ENCODE measurements at places on chromosomes 11 and 22.
A peak's percentile ranks its signal among the peaks of the same experiment; 100 is the strongest.

GRCh38 chr11:12156301-12157140 lies 46.1 kb downstream of the MICAL2 start:
- DNase-seq = no peak
- no peaks in the 10 kb centered on the region for H3K27me3 ChIP-seq
- peaks cover 42% of the 10 kb centered on the region for H3K36me3 ChIP-seq
- H3K4me3 ChIP-seq = no peak overlapping the region
- H3K4me1 ChIP-seq = peaks cover 67% of the 10 kb centered on the region
- H3K27ac ChIP-seq = peak overlapping the region; percentile 85

DNA sequence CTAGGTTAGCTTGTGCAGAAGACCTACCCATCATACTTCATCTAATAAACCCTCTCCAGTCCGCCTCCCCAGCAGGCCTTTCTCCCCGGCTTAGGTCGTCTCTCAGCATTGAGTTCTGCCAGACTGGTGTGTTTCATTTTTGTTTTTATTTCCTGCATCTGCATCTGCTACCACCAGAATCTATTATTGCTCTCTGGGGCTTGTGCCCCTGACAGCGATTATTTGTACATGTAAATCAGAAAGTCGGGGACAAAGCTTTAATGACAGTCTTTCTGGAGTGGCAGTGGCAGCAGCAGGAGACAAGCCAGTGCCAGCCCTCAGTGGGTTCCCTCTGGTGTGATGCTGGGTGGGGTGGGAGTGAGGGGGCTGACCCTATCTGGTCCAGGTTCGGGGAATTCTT lies 127.5 kb downstream of the PKNOX2 start:
- DNase-seq = no peak
- H3K4me3 ChIP-seq = no peak overlapping the region
- H3K27ac ChIP-seq = no peak overlapping the region
- H3K4me1 ChIP-seq = no peaks in the 10 kb centered on the region
- H3K36me3 ChIP-seq = no peaks in the 10 kb centered on the region

DNA sequence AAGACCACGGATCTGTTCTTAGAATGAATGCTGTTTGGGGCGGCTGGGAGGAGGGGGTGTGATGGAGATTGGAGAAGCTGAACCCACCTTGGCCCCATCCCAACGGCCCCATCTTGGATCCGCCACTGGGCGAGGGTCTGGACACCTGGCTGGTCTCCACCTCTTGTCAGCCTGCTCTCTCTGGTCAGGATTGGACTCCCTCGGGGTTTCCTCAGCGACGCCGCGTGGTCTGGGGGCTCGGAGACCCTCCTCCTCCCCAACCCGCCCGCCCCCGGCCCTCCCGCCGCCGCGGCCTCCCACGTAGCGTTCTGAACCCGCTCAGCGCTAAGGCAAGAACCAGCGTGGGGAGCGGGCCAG lies 4.3 kb upstream of the FLI1 start:
- H3K27me3 ChIP-seq = peaks cover 54% of the 10 kb centered on the region
- no peak for DNase-seq
- no peak overlapping the region for H3K4me3 ChIP-seq
- peaks cover 36% of the 10 kb centered on the region for H3K4me1 ChIP-seq
- peaks cover 7% of the 10 kb centered on the region for H3K36me3 ChIP-seq

DNA sequence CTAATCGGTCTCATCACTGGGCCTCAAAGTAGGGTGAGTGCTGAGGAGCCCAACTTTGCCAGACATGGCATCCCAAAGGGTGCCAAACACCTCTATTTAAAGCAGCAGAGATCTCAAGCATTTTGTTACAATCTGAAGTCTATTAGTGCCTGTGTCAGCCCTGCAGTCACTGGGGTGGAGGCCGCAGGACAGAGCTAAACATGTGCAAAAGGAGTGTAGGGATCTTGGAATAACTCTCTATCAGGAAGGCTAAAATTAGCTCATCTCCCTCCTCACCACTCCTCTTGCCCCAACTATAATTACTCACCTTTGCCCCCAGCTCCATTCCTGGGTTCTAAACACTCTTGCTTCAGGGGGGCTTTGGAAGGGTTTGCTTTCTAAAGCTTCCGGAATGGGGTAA lies 87.5 kb downstream of the TIMP3 start:
- H3K4me3 ChIP-seq = no peak overlapping the region
- peaks cover 2% of the 10 kb centered on the region for H3K27me3 ChIP-seq
- H3K36me3 ChIP-seq = no peaks in the 10 kb centered on the region
- no peaks in the 10 kb centered on the region for H3K4me1 ChIP-seq

GRCh38 chr11:9716275-9717039 lies 52.6 kb downstream of the SWAP70 start:
- no peak for DNase-seq
- H3K27ac ChIP-seq = peak overlapping the region; percentile 46
- no peak overlapping the region for H3K4me3 ChIP-seq
- H3K4me1 ChIP-seq = peaks cover 24% of the 10 kb centered on the region
- no peaks in the 10 kb centered on the region for H3K27me3 ChIP-seq
- H3K36me3 ChIP-seq = peaks cover 24% of the 10 kb centered on the region

- no peak for DNase-seq
- no peaks in the 10 kb centered on the region for H3K36me3 ChIP-seq
- H3K27ac ChIP-seq = no peak overlapping the region
- H3K4me3 ChIP-seq = no peak overlapping the region
- no peaks in the 10 kb centered on the region for H3K4me1 ChIP-seq
These were observed 83.2 kb downstream of the TRIM29 start for GRCh38 chr11:120054753-120055045.

DNA sequence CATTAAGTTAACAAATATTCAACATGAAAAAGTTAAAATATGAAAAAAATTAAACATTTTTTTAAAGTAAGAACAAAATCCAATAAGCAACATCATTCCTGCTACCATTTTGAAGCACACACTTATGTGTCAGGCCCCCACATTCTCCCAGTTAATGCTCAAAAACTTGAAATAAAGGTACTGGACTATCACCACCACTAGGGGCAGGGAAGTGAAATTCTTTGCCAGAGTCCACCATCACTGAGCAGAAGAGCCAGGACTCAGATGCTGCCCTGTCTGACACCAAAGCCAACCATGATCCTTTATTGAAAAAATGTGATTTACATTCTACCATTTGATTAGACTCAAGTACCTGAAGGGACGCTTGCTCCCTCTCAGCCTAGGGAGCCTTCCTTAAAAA lies 39.1 kb downstream of the PITPNB start:
- peaks cover 20% of the 10 kb centered on the region for H3K36me3 ChIP-seq
- H3K27ac ChIP-seq = no peak overlapping the region
- no peak overlapping the region for H3K4me3 ChIP-seq
- no peaks in the 10 kb centered on the region for H3K27me3 ChIP-seq

GRCh38 chr11:118705111-118705741 lies 25.8 kb upstream of the TREH start:
- no peak overlapping the region for H3K4me3 ChIP-seq
- peaks cover 3% of the 10 kb centered on the region for H3K36me3 ChIP-seq
- DNase-seq = peak; percentile 59
- peaks cover 20% of the 10 kb centered on the region for H3K4me1 ChIP-seq
- H3K27me3 ChIP-seq = peaks cover 11% of the 10 kb centered on the region

GRCh38 chr11:101996111-101996510 lies 51.1 kb upstream of the CFAP300 start:
- no peak overlapping the region for H3K4me3 ChIP-seq
- DNase-seq = no peak
- H3K27me3 ChIP-seq = no peaks in the 10 kb centered on the region
- no peaks in the 10 kb centered on the region for H3K36me3 ChIP-seq
- no peak overlapping the region for H3K27ac ChIP-seq

DNA sequence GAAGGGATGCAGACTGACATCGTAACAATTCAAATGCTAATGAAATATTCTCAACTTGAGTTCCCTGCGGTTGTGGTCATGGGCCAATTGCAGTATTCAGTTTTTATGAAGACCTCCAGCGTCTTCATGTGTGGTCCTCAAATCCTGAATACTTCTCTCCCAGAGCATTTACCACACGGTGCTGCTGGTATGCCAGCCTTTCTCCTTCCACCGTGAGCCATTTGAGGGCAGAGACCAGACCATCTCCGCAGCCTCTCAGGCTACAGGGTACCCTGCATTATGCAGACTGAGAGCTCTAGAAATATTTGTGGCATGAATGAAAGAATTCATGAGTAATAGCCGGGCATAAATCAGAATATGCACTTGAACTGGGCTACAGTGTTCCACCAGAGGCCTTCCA lies 289.7 kb downstream of the ST3GAL4 start:
- no peak for DNase-seq
- no peaks in the 10 kb centered on the region for H3K36me3 ChIP-seq
- H3K4me3 ChIP-seq = no peak overlapping the region
- no peaks in the 10 kb centered on the region for H3K4me1 ChIP-seq

- no peak overlapping the region for H3K4me3 ChIP-seq
- peaks cover 27% of the 10 kb centered on the region for H3K4me1 ChIP-seq
- peaks cover 27% of the 10 kb centered on the region for H3K36me3 ChIP-seq
- no peaks in the 10 kb centered on the region for H3K27me3 ChIP-seq
- H3K27ac ChIP-seq = peak overlapping the region; percentile 75
These were observed 469 bp downstream of the KCNK7 start for GRCh38 chr11:65595131-65595530.

DNA sequence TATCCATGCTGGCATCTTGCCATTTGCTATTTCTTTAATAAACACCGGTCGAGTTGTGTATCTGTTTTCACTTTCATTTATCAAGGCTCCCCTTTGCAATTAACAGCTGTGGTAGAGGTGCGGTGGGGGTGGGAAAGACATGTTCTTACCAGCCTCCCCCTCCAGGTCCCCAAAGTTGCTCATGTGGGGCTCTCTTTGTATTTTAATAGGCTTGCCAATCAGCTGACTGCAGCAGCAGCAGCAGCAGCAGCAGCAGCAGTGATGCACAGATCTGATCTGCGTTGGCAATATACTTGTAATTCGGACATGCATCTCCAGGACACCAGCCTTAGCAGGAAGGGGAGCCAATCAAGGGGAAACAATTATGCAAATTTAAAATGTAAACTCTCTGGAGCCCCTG lies 40.3 kb upstream of the E2F8 start:
- no peak overlapping the region for H3K27ac ChIP-seq
- no peak for DNase-seq
- H3K4me1 ChIP-seq = peaks cover 9% of the 10 kb centered on the region
- H3K36me3 ChIP-seq = no peaks in the 10 kb centered on the region
- H3K27me3 ChIP-seq = peaks cover 5% of the 10 kb centered on the region

- H3K27ac ChIP-seq = no peak overlapping the region
- no peaks in the 10 kb centered on the region for H3K36me3 ChIP-seq
- no peak for DNase-seq
- no peaks in the 10 kb centered on the region for H3K27me3 ChIP-seq
These were observed 13.1 kb upstream of the SLC16A8 start for GRCh38 chr22:38097058-38097457.

DNA sequence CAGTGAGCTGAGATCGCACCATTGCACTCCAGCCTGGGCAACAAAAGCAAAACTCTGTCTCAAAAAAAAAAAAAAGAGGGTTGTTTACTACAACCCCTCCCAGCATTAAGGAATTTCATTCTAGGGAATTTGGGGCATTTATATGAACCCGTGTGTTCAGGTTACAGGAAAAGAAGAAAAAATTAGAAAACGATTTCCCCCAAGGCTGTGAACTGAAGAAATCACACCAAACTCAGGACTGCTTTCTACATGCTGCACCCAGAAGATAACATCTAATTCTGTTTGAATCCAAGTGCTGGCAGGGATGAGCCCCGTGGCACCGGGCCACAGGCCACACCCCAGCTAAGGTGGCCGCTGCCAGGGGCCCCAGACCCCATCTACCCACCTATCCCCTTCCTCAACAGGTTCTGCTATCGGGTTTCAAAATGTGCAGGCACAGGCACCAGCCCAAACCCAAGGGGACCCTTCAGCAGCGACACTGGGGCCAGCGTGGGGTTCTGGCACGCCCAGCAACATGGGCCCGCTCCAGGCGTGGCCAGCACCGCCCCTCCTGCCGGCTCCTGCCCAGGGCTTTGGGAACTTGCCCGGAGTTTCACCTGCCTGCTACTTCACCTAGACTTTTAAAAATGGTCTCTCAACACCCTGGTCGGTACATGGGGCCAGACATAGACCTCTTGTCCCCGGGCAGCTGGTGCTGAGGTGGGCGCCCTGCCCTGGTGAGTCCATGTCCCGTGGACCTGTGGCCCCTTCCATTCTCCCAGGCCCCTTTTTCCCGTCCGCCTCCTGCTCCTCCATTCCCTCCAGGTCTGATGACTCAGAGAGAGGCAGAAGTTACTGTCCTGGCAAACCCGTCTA lies 11.8 kb downstream of the CELSR1 start:
- no peaks in the 10 kb centered on the region for H3K36me3 ChIP-seq
- no peak for DNase-seq
- H3K4me3 ChIP-seq = no peak overlapping the region
- peaks cover 4% of the 10 kb centered on the region for H3K4me1 ChIP-seq
- H3K27ac ChIP-seq = no peak overlapping the region

- no peak overlapping the region for H3K27ac ChIP-seq
- no peaks in the 10 kb centered on the region for H3K27me3 ChIP-seq
- no peaks in the 10 kb centered on the region for H3K4me1 ChIP-seq
- no peaks in the 10 kb centered on the region for H3K36me3 ChIP-seq
- no peak for DNase-seq
- H3K4me3 ChIP-seq = no peak overlapping the region
These were observed 438.1 kb downstream of the SOX6 start for GRCh38 chr11:15918212-15918611.

DNA sequence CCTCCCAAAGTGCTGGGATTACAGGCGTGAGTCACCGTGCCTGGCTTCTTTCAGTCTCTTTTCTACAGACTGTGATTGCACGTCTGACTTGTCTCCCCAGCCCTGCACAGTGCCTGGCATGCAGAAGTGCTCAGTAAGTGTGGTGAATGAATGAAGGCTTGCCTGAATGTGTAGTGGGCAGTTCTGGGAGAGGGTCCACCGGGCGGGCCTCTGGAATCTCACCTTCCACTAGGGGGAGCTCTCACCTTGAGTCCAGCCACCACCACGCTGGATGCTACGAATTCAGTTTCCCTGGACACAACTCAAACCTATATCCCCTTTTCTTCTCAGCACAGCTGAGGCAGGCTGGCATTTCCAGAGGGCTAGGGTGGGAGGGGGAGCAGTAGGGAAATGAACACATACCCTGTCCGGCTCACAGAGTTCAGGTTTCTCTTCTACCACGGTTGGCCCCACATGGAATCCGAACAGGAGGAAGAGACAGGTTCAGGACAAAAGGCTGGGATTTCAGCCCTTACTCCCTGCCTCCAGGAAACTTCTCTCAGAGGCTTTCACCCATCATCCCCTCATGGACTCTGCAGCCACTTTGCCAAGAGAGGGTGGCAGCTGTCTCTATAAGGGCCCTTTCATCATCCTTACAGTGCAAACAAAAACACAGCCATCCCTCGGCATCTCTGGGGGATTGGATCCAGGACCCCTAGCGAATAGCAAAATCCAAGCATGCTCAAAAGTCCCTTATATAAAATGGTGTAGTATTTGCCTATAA lies 86.8 kb downstream of the NECTIN1 start:
- no peak for DNase-seq
- H3K36me3 ChIP-seq = no peaks in the 10 kb centered on the region
- no peaks in the 10 kb centered on the region for H3K4me1 ChIP-seq
- peaks cover 1% of the 10 kb centered on the region for H3K27me3 ChIP-seq
- no peak overlapping the region for H3K4me3 ChIP-seq

GRCh38 chr22:25661073-25661472 lies 80.9 kb upstream of the MYO18B start:
- peaks cover 12% of the 10 kb centered on the region for H3K36me3 ChIP-seq
- peaks cover 8% of the 10 kb centered on the region for H3K4me1 ChIP-seq
- no peak for DNase-seq
- no peak overlapping the region for H3K27ac ChIP-seq
- H3K4me3 ChIP-seq = no peak overlapping the region
- H3K27me3 ChIP-seq = peaks cover 14% of the 10 kb centered on the region

All from activated CD4-positive, alpha-beta memory T cell treated with anti-CD3 and anti-CD28 coated beads, Interleukin-2, amount 10 ng/mL, durations not matched to agents 7 days and 5 days (primary cell).